ENCODE measurements at places on chromosomes 13 and 19. TPM values are rescaled to one million over a fixed set of nuclear protein-coding genes. Genes with fewer than 3 reads are reported as not detected.

GRCh38 chr13:24254146-24254841 lies 55.1 kb upstream of the C1QTNF9 start:
- DNase-seq: no peak

GRCh38 chr13:34405410-34406181 lies 536.5 kb upstream of the NBEA start:
- no peak for DNase-seq

TEX101 gene
- not detected for polyA plus RNA-seq

DNA sequence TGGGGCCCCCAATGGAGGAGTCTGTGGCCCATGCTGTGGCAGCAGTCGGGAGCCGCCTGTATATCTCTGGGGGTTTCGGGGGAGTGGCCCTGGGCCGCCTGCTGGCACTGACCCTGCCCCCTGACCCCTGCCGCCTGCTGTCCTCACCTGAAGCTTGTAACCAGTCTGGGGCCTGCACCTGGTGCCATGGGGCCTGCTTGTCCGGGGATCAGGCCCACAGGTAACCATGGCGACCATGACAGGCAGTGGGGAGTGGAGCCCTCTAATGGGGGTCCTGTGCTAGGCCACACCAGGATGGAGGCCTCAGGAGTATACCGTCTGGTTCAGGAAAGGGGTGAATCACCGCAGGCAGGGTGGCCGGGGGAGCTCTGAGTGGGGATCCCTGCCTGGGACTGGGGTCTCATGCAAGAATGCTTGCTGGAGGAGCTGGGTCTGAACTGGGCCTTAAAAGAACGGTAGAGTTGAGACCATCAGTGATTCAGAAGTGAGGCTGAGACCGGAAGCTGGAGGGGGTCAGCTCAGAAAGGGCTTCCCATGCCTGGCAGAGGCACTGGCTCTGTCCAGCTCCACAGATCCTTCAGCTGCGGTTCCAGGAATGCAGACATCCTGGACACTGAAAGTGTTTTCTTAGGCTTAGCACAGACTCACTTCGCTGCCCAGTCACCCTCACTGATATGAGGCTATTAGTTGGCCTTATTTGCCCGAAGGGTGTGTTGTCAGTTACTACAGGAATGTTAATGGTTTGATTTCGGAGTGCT lies 29.1 kb downstream of the CNFN start:
- DNase-seq: no peak

GRCh38 chr19:2215281-2215751 lies 20.8 kb downstream of the PLEKHJ1 start:
- DNase-seq: no peak

DNA sequence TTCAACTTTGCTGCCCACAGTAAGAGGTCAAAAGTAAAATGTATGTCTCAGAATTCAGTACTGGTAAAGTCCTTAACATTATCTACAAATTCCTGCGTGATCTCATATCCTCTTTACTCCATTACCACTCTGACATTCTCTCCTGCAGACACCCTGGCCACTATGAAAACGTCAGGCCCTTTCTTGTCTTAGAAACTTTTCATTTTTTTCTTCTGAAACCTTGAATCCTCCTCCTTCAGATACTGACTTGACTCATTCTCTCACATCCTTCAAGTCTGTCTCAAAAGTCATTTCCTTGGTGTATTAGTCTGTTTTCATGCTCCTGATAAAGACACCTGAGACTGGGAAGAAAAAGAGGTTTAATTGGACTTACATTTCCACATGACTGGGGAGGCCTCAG lies 262.3 kb downstream of the POU4F1 start:
- no peak for DNase-seq

MAP4K1 gene
- 0.12 TPM for polyA plus RNA-seq

DNA sequence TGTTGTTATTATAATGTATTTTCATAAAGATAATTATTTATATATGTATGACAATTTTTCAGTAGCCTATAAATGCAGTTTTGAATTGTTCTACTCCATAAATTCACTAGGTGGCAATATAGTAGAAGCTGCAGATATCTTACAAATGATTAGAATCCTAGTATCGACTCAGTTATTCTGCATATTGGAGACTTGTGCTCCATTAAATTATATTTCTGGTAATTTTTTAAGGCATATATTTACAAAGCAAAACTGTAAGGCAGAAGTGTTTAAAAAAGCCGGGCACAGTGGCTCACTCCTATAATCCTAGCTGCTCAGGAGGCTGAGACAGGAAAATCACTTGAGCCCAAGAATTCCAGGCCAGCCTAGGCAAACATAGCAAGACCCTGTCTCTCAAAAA lies 58.7 kb downstream of the DPY19L3 start:
- DNase-seq: peak; percentile 21
